ENCODE measurements at places on chromosomes 16 and 17. TPM values are rescaled to one million over a fixed set of nuclear protein-coding genes. Genes with fewer than 3 reads are reported as not detected.

DNA sequence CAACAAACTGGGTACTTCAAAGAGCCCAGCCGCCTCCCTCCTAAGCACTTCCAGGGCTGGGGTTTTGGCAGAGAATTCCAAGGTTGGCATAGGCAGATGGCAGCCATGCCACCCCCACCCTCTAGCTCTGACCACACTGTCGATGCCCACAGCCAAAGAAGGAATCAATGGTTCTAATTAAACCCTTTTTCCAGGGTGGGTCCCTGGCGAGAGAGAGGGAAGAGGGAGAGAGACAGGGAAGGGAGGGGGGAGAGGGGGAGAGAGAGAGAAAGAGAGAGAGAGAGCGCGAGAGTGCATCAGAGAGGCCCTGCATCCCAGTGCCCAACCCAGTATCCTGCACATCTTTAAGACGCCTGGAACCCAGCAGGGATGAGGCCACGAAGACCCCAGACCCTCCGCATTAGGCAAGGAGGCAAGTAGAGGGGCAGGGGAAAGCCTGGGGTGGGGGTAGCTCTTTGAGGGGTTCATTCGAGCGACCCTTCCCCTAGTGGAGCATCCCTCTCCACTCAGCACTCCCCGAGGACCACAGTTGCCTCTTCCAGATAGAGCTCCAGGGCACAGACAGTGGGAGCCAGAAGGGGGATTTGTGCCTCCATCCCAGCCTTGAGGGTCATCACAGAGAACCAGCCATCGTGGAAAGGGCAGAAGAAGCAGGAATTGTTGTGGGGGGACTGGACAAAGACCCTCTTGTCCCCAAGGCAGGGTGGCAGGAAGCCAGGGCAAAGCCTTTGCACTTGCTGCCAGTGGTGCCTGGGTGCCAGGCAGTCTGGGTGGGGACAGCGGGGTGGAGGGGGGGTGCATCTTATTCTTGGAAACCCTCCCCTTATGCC lies 2.6 kb downstream of the SRCIN1 start:
- DNase-seq, result no peak

- no peak for DNase-seq
These were observed 11.0 kb upstream of the KATNB1 start for GRCh38 chr16:57724531-57724930.

The HIC1 gene
- 1.4 TPM for total RNA-seq

The KRTAP16-1 gene
- total RNA-seq, result not detected

The KCNJ18 gene
- not detected for total RNA-seq
